ENCODE measurements at places on chromosomes 11 and 22. TPM values are rescaled to one million over a fixed set of nuclear protein-coding genes. Genes with fewer than 3 reads are reported as not detected.

Gene APOBEC3H
- 0.48 TPM for polyA plus RNA-seq

Gene SAA2
- 0.35 TPM for polyA plus RNA-seq

Gene POU2AF2
- not detected for polyA plus RNA-seq

Gene RASL10A
- polyA plus RNA-seq, result not detected

Gene SYNGR1
- 9.1 TPM for polyA plus RNA-seq

Gene FOXR1
- polyA plus RNA-seq, result not detected

Gene PAK1
- polyA plus RNA-seq, result 15.0 TPM

Gene DCHS1
- polyA plus RNA-seq, result 0.06 TPM

Gene TSKU
- not detected for polyA plus RNA-seq

Gene TRIM48
- not detected for polyA plus RNA-seq

Gene MS4A12
- not detected for polyA plus RNA-seq

Gene CCDC134
- polyA plus RNA-seq, result 6.1 TPM

Gene SULT4A1
- not detected for polyA plus RNA-seq

Gene OVOL1
- polyA plus RNA-seq, result not detected

Gene CD3E
- 31.4 TPM for polyA plus RNA-seq

Gene NAV2
- 0.19 TPM for polyA plus RNA-seq

Gene APOA4
- not detected for polyA plus RNA-seq

Gene KLHL35
- 0.48 TPM for polyA plus RNA-seq

Gene TMEM151A
- polyA plus RNA-seq, result not detected

Gene IFTAP
- not detected for polyA plus RNA-seq

Gene HBE1
- polyA plus RNA-seq, result not detected

Gene MYO7A
- polyA plus RNA-seq, result not detected

Gene HBG1
- polyA plus RNA-seq, result not detected

Gene NXPE4
- not detected for polyA plus RNA-seq

Gene MGAT3
- 2.1 TPM for polyA plus RNA-seq
